ENCODE measurements at places on chromosomes 11 and 22. TPM values are rescaled to one million over a fixed set of nuclear protein-coding genes. Genes with fewer than 3 reads are reported as not detected.
A peak's percentile ranks its signal among the peaks of the same experiment; 100 is the strongest.

Gene HBG2
- not detected for total RNA-seq

Gene C2CD3
- 45.4 TPM for total RNA-seq

Gene DNAJB13
- 1.3 TPM for total RNA-seq

Gene WT1
- 1.4 TPM for total RNA-seq

Gene CD6
- 0.58 TPM for total RNA-seq

- H3K27me3 ChIP-seq, result no peaks in the 10 kb centered on the region
- no peak overlapping the region for H3K27ac ChIP-seq
- H3K4me1 ChIP-seq, result no peaks in the 10 kb centered on the region
- DNase-seq, result no peak
Observed at GRCh38 chr11:69680688-69681087, 5.5 kb upstream of the LTO1 start.

DNA sequence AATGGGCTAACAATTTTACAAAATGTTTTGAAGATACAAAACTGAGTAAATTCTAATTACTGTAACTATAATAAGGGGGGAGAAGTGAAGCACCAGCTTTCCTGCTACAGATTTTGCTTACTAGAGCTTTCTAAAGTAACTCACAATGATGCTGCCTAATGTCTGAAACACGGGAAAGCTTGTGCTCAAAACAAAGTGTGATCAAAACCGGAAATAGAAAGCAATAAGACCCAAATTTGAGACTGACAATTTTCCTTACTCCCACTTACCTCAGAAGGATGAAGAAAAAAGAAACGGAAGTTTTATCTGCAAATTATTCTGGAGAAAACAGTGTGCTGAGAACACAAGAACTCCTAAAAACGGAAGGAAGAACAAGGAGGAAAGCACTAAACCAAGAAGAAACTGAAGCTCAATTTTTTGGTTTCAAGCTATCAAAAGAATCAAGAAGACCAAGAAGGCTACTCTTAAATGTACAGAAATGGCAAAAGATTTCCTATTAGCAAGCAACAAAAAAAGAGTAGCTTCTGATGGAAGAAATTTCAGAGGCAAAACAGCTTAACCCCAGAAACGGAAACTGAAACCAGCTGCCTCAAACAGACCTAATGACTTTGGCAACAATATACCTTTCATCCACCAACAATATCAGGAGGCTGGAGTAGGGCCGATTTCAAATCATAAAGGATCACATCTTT, 33.4 kb downstream of the AMBRA1 start:
- H3K4me1 ChIP-seq, result peaks cover 10% of the 10 kb centered on the region
- no peak overlapping the region for H3K4me3 ChIP-seq
- H3K36me3 ChIP-seq, result no peaks in the 10 kb centered on the region
- no peaks in the 10 kb centered on the region for H3K27me3 ChIP-seq
- DNase-seq, result no peak

DNA sequence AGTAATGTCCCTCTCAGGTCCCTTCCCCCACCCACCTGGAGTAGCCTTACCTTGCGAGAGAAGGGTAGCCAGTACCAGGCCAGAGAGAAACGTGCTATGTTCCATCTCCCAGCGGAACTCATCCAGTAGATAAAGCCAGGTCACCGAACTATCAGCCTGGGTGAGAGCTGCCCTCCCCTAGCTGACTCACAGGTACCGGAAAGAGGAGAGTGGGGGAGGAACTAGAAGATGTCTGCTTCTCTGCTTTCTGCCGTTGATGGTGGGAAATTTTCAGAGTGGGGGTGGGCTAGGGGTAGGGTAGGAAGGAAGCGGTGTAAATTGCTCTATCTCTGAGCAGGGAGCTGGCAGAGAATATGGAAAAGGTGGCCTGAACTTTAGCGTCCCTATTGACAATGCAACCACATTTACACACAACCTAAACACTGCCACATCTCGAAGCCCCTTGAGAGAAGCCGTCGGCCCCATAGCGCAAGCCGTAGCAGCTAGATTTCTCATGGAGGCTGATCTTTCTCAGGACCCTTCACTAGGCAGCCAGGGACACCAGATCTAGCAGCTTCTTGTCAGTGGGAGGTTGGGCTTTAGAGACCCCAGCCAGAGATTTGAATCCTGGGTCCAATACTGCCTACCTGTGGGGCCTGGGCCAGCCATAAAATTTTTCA, at the start of gene CD3D:
TSS of gene CD3D (minus strand) at position 203 of the 659 bp plus-strand sequence. CDS start at position 105, 98 bp downstream.
- no peaks in the 10 kb centered on the region for H3K4me1 ChIP-seq
- H3K27ac ChIP-seq, result no peak within 1 kb of the TSS
- no peak within 1 kb of the TSS for H3K4me3 ChIP-seq
- no peaks in the 10 kb centered on the region for H3K36me3 ChIP-seq
- no peaks in the 10 kb centered on the region for H3K27me3 ChIP-seq

- no peaks in the 10 kb centered on the region for H3K36me3 ChIP-seq
- H3K27me3 ChIP-seq, result no peaks in the 10 kb centered on the region
- no peak overlapping the region for H3K27ac ChIP-seq
- DNase-seq, result peak; percentile 88
- no peak overlapping the region for H3K4me3 ChIP-seq
- peaks cover 14% of the 10 kb centered on the region for H3K4me1 ChIP-seq
Observed at GRCh38 chr11:19868281-19868821, 155.7 kb downstream of the NAV2 start.

DNA sequence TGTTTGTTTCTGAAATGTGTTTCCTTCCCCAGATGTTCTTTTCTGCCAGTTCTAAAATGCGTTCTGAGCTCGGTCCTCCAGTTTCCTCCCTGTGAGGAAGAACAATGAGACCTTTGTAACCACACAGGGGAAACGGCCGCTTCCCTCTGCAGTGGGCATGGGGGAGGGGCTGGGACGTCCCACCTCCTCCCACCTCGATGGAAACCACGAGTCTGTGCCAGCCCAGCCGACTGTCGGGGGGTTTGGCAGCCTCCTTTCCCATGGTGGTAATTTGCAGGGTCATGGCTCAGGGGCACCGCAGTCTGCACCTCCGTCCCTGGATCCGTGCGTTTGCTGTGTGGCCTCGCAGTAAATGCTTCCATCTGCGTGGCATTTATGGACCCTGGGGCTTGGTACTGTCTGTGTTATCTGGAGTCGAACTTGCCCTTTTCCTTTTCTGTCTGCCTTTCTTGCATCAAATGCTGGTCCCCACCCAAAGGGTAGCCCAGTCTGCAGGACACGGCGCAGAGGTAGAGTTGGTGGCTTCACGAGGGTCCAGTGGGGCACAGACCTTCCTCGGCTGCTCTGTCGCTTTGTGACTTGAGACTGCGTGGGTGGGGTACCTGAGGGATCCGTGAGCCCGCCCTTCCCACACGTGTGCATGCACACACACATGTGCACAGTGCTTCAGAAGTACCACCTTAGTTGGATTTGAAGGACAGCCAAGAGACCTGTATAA, 16.1 kb downstream of the LRP5 start:
- H3K27me3 ChIP-seq, result no peaks in the 10 kb centered on the region
- no peaks in the 10 kb centered on the region for H3K36me3 ChIP-seq
- no peak overlapping the region for H3K4me3 ChIP-seq
- no peak overlapping the region for H3K27ac ChIP-seq
- peaks cover 13% of the 10 kb centered on the region for H3K4me1 ChIP-seq
- DNase-seq, result no peak

DNA sequence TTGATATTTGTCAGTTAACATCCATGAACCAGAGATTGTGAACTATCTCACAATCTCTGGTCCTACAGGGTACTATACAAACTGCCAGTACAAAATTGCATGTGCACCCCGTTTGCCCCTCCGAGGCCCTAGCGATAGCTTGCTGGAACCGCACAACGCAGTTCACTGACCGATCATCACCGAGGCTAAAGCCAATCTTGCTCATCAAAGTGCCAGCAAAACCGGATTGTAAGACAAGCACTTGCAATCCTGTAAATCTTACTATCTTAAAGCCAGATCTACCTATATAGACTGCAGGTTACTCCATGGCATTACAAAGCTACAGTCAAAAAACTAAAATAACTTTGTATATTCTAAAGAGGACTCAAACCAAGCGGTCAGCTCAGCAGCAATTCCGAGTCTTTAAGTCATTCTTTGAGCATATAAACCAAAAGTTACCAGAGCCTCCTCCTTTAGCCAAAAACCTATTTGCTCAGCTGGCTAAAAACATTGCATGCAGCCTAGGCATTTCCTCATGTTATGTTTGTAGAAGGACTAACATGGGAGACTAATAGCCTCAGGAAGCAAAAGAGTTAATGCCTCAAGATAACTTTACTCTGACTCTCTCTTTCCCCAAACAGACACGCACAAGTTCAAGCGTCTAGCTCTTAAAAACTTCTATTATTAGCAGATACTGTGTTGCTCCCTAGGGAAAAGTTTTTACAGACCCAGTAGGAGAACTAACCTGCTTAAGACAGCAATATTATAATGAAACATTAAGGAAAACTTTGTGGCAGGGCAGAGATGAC, 30.7 kb upstream of the CPT1A start:
- peaks cover 9% of the 10 kb centered on the region for H3K27me3 ChIP-seq
- H3K4me1 ChIP-seq, result peaks cover 20% of the 10 kb centered on the region
- no peaks in the 10 kb centered on the region for H3K36me3 ChIP-seq
- peak overlapping the region; percentile 43 for H3K27ac ChIP-seq
- no peak overlapping the region for H3K4me3 ChIP-seq
- peak; percentile 27 for DNase-seq

DNA sequence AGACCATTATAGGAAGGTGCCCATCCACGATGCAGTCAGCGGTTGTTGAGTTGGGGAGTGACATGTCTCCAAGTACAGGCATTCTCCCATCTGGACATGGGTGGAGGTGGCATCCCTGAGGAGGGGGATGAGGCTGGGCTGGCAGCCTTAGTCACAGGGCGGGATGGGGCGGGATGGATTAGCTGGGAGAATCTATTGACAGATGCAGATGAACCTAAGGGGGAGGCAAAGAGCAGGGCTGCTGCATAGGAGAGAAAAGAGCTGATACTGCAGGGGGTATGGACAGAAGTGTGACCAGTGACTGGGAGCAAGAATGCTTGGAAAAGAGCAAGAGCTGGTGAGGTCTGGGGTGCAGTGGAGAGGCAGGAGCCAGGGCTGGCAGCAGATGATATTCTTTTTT, 42.7 kb downstream of the SCN3B start:
- DNase-seq, result no peak
- peaks cover 5% of the 10 kb centered on the region for H3K4me1 ChIP-seq
- H3K27ac ChIP-seq, result no peak overlapping the region
- no peaks in the 10 kb centered on the region for H3K36me3 ChIP-seq

DNA sequence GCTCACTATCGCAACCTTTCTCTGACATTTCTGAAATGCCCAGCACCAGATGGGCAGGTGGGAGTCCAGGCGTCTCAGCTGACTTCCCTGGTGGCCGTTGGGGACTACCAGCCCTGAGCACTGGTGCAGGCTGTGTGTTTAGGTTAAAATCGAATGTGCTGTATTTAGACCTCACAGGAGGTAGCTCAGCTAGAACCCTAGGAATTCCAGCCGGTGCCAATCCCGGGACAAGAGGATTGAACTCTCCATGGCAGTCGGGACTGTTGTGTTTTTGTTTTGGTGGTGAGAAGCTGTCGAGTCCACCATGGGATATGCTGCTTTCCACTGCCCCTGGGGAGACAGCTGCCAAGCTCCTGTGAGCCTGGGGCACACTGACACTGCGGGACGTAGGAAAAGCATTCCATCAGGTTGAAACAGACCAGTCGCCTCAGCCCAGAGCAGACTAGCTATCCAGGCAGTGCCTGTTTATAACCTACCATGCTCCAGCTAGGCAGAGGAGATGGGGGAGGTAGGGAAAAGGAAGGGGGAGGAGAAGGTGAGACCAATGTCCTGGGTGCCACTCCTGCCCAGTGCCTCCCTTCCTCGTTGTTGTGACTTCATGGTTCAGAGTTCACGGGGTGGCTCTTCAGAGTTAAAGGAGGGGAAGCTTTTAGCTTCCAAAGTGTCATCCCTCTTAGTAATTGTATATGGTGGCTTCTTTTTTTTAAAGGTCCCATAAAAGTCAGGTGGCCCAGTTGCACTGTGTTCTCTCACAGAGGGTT, 53.0 kb downstream of the MICAL2 start:
- peak overlapping the region; percentile 99 for H3K27ac ChIP-seq

- H3K4me3 ChIP-seq, result no peak overlapping the region
- peaks cover 4% of the 10 kb centered on the region for H3K4me1 ChIP-seq
- DNase-seq, result peak; percentile 10
- H3K27me3 ChIP-seq, result peaks cover 4% of the 10 kb centered on the region
- H3K27ac ChIP-seq, result no peak overlapping the region
Observed at GRCh38 chr11:57251491-57252104, 14.5 kb upstream of the APLNR start.

DNA sequence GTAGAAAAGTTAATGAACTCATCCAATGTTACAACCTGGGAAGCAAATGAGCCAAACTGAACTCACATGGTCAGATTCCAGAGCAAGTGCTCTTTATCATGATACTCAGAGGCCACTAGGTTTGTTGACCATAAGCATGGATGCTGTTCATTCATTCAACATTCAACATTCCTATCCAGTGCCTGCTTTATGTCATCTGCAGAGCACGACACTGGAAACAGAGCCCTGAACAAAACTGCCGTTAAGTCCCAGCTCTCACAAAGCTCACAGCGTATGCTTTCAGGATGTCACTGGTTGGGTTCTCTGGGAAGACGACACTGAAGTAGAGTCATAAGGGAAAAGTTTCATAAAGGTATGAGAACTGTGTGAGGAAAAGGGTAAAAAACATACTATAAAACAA, 105.8 kb upstream of the TRIM77 start:
- H3K4me3 ChIP-seq, result no peak overlapping the region
- H3K27ac ChIP-seq, result no peak overlapping the region
- no peaks in the 10 kb centered on the region for H3K27me3 ChIP-seq
- no peak for DNase-seq
- peaks cover 6% of the 10 kb centered on the region for H3K4me1 ChIP-seq

DNA sequence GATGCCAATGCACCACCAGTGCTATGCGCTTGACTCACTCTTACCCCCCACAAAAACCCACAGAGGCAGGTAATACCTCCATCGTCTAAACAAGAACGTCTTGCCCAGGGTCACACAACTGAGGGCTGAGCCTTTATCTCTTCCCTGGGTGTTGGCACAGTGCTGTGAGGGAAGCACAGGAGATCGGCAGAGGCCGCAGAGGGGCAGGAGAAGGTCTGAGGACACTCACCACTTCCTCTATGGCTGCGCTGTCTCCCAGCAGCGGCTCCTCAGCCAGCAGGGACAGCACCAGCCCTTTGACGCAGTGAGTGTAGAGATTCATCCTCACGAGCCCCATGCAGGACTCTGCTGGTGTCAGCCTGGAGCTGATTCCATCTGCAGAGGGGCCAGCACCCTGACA, 19.9 kb downstream of the HPS4 start:
- H3K4me1 ChIP-seq, result peaks cover 8% of the 10 kb centered on the region
- H3K27me3 ChIP-seq, result no peaks in the 10 kb centered on the region
- H3K4me3 ChIP-seq, result no peak overlapping the region
- DNase-seq, result no peak

- DNase-seq, result no peak
- H3K27me3 ChIP-seq, result no peaks in the 10 kb centered on the region
- no peaks in the 10 kb centered on the region for H3K4me1 ChIP-seq
- no peak overlapping the region for H3K4me3 ChIP-seq
- no peak overlapping the region for H3K27ac ChIP-seq
Observed at GRCh38 chr11:94325681-94326080, 21.3 kb downstream of the IZUMO1R start.

GRCh38 chr22:30667107-30667493, 575 bp downstream of the DUSP18 start:
- no peak for DNase-seq
- H3K27ac ChIP-seq, result no peak overlapping the region
- H3K36me3 ChIP-seq, result peaks cover 4% of the 10 kb centered on the region
- H3K4me3 ChIP-seq, result peak overlapping the region; percentile 86
- peaks cover 6% of the 10 kb centered on the region for H3K4me1 ChIP-seq

Measured in astrocyte (in vitro differentiated cells and primary cell).